ENCODE measurements at places on chromosomes 16 and 17.

DNA sequence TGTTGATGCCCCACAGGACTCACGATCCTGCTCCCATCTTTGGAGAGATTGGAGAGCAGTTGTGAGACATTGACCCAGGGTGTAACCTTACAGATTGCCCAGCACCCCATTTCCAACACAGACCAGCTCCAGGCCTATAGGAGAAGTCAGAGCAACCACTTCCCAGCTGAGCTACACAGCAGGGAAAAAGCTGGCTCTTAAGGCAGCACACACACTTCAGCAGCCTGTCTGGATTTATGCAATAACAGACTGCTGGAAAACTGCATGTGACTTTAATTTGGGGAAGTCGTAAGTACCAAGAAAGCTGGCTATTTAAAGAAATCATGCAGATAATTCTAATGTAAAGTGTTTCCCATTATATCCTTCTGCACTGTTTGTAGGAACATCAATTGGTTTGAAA, 30.8 kb downstream of the NOG start:
- DNase-seq = no peak

GRCh38 chr17:36999471-36999870, 50.7 kb downstream of the AATF start:
- no peak for DNase-seq

DNA sequence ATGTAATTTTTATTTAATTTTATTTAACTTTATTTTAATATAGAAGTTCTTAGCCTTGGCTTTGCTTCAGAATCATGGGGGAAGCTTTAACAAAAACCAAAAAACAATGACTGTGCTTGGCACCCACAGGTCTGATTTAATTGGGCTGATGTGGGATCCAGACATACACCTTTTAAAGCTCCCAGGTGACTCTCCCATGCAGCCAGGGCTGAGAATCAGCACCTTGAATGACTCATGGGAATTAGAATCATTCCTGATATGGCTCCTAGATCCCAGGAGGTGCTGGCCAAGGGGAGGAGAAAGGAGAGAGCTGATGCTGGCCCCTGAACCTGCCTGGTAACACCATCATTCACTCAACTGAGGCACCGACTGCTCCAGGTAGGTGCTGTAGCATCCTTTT, 240.7 kb downstream of the PARN start:
- no peak for DNase-seq

DNA sequence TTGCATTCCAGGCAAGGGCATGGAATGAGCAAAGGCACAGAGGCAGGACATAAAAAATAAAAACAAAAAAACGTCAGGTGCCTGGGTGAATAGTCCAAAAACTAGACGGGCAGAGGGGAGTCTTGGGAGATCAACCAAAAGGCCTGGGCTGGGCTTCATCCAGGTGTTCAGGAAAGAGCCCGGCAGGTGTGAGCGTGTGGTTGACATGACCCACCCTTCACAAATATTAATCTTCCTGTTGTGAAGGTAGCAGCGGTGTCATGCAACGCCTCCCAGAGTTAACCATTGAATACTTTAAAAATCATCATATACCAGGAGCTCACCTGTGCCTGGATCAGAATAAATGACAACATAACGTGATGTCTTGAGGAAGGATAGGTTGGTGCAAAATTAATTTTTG, 90.6 kb downstream of the USP22 start:
- no peak for DNase-seq

DNA sequence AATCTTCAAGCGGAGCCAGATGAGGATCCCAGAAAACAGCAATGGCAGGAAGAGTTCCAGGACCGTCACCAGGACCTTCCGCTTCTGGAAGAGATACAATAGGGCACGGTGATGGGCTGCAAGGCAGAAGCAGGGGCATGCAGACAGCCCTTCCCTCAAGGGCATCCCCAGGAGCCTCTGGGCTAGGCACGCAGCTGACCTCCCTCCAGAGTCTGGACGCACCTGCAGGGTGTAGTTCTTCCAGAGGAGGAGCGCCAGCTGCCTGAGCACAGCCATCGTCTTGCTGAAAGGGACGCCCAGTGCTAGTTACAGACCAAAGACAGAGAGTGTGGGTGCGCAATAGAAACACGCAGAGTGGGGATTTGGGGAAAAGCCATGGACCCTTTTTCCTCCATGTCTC, 14.3 kb downstream of the ABCA3 start:
- DNase-seq = no peak

All from NCI-H2227 treated with DMSO at 0.1 percent for 48 hours (cell line).